Fibroblast of upper back skin (primary cell): ENCODE measurements at places on chromosomes 7 and 10.

DNA sequence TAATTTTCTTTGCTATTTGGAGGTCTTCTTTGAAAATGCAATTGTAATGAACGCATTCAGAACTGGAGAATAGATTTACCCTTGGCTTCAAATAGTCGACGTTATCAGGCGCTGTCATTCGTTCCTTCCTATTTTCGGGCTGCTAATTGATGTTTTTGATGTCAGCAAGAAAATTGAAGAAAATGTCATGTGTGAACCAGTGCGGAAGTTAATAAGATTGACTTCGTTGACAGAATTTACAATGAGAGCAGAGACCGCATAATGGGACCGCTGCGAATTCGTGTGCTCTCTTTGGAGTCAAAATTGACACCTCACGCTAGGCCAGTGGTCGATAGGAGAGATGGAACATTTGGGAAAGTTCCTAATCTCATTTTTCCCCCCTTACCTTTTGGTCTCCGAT is 168.8 kb downstream of the TCF7L2 start:
- DNase-seq: no peak

GRCh38 chr7:127911968-127912511 is 119.2 kb downstream of the LRRC4 start:
- no peak for DNase-seq

DNA sequence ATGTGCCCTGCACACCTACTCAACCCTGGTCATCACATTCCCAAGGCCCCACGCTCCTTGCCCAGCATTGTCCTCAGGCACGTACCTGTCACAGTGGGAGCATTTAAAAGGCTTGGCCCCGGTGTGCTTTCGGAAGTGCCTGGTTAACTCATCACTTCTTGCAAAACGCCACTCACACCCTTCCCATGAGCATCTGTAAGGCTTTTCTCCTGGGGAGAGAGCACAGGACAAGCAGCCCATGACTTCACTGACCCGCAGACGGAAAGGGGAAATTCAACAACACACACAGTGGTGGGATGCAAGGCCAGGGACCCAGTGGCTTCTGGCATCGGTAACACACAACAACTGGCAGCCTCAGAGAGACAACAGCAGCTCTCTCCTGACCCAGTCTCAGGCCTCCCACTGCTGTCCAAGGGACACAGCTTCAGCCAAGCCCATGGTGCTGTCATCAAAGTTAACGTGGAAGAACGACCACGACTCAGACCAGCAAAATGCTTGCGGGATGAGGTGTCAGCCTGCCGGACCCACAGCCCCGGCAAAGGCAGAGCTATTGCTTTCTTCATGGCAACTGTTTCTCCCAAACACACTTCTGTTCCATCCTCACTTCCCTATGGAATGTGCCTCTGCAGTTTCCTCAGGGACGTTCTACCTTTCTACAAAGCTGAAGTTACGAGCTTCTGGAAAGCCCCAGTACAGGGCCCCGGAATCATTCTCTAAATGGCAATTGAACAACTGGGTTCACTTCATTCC is 4.8 kb downstream of the KLF6 start:
- DNase-seq: peak; percentile 70

GRCh38 chr7:116963234-116963633 is 9.9 kb downstream of the ST7 start:
- no peak for DNase-seq

GRCh38 chr7:33035776-33036175 is 26.8 kb downstream of the NT5C3A start:
- DNase-seq: no peak
